T-helper 1 cell (primary cell): ENCODE measurements at places on chromosomes 6 and 20.

DNA sequence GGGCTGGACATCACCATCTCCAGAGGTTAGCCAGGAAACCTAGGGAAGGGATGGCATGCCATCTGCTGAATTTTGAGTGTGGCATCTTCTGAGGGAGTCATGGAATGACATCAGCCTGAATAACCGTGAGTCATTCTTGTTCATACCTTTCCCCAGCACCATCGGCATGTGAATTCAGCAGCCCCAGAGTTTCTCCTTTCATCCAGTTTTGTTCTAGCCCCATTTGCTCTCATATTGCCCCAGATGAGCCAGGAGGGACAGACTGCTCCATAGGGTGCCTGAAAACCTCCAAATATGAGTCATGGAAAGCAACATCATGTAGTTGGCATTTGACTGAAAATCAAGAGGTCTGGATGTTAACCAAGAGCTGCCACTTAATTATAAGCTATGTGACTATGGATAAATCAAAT is 219.2 kb upstream of the SGK1 start:
- DNase-seq = no peak

DNA sequence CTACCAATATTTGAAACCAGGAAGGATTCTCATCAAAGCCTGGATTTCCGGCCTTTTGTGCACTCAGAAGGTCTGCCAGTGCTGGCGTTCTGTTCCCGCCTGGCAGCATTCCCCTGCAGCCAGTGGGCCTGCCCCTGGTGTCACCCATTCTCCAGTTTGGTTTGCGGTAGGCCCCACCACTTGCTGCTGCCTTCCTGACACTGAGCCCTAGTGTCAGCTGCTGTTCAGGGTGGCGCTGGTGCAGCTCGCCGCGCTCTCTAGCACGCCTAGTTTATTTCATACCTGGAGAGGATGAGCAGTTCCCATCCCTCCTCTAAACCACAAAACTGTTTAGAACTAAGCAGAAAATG is 9.5 kb downstream of the NPEPL1 start:
- DNase-seq = no peak

DNA sequence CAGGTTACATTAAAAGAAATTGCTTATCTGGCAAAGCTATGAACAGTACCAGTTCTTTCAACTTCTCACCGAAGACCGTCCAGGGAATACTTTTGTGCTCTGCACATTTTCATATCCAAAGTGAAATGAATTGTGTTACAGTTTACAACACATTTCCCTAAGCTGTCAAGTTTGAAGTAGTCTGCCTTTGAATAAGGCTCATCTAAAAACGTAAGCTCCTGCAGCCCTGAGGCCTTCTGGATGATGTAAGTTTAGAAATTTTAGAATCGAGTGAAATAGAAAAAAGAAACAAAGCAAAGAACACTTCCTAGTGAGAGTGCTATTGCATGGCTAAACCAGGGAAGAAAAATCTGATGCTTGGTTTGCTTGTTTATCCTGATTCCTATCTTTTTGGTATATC is 653.8 kb downstream of the MMUT start:
- no peak for DNase-seq

- DNase-seq = no peak
Observed at GRCh38 chr6:143542888-143543287, 31.4 kb upstream of the FUCA2 start.

DNA sequence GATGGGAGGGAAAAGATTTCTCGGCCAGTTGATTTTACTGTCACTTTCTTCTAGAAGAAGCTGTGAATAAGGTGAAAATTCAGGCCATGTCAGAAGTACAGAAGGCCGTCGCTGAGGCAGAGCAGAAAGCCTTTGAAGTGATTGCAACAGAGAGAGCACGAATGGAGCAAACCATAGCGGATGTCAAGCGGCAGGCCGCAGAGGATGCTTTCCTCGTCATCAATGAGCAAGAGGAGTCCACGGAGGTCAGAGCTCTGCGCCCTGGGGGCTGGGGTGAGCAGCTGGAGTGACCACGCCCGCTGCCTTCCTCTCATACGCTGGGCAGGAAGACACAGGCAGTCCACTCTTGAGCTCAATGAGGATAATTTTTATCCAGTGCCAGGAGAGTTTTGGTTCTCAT is 21.8 kb upstream of the C20orf144 start:
- no peak for DNase-seq

- DNase-seq = no peak
Observed at GRCh38 chr6:145733810-145734209, 1.5 kb downstream of the EPM2A start.

DNA sequence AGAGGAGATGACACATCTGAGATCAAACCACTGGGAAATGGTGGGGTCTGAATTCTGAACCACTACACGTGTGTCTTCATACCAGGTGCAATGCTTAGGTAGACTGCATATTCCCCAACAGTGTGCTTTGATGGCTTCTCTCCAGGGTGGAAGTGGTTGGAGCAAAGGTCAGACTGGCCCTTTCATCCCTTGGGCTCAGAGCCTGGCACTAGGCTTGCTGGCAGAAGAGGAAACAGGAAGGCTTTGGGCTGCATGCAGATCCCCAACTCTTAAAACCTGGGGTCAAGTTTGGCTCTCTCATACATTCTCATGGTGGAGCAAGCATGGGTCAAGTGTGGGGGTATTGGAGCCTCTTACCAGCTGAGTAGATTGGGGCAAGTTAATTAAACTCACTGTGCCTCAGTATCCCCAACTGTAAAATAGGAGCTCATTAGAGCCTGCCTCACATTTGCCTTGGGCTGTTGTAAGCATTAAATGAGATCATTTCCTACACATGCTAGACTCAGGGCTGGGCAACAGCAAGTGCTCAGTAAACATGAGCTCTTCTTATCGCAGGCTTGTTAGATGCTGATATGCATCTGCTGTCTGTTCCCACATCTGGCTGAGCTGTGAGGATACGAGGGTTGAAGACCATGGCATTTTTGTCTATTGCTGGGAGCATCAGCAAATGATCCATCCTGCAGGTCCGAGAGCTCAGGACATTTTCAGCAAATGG is 51.6 kb upstream of the FAM83D start:
- DNase-seq = no peak

- DNase-seq = no peak
Observed at GRCh38 chr6:81889377-81890053, 137.0 kb upstream of the TENT5A start.

DNA sequence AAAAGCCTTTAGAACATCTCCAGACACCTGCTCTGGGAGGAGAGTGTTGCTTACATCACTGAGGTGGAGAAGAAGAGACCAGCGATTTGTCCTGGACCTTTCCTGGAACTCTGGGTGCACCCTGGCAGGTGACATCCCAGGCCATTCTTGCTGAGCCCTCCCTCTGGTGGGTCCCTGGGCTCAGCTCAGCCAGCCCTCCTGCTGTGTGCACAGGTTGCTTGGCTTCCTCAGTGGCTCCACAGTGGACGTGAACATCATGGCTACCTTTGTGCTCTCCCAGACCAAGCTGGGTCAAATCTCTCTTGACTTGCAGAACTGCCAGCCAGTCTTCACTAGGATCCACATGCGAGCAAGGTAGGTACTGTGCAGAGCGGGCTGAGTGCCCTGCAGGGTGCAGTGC is 19.9 kb upstream of the BPIFA2 start:
- no peak for DNase-seq

GRCh38 chr6:101595276-101595675 is 201.8 kb downstream of the GRIK2 start:
- no peak for DNase-seq

- DNase-seq = no peak
Observed at GRCh38 chr6:145044641-145045246, 690.6 kb downstream of the EPM2A start.

DNA sequence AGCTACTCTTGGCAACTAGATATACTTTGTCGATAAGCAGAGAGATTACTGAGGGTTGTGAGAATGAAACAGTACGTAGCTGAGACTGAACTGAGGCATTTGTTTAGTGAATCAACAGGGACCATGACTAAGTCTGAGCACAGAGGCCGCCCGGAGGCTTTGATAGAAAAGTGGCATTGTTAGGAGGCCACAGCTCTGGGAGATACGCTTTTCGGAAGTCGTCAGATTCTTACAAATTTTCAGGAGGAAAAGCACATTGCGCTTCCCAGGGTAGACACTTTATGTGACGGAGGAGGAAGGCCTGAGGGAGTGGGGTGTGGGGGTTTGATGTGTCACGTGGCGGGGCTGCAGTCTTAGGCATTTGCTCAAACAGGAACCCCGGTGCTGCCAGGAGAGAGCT is 69.4 kb downstream of the PSMG4 start:
- no peak for DNase-seq

DNA sequence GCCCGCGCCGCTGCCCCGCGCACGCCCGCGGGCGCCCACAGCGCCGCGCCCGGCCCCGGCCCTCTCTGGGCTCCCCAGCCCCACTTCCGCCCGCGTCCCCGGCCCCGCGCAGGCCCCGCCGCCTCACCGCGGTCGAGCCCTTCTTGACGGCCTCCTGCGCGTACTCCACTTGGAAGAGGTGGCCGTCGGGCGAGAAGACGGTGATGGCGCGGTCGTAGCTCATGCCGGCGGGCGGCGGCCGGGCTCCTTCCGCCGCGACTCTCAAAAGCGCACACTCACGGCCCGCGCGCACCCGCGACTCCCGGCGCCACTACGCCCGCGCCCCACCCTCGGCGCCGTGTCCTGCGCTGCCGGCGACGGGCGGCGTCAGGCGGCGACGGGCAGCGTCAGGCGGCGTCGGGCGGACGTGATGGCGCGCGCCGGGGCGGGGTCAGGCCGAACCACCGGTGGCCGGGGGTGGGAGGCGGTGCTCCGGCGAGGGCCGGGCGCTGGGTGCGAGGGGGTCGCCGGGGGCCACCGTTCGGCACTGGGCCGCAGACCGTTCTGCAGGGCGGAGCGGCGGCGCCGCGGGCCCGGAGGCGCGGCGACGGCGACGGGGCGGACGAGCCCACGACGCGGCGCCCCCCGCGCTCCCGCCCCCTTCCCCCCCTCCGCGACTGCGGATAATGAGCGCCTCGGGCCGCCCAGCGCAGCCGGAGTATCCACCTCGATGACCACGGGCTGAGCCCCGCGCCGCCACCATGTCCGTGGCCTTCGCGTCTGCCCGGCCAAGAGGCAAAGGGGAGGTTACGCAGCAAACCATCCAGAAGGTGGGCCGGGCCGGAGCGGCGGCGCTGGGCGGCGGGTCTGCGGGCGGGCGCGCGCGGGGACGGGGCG is at the start of the genes PSMA7 and SS18L1:
Gene PSMA7, minus strand, starts transcription at position 314 of the 876 bp plus-strand sequence. Its CDS starts 91 bp downstream, at position 223.
Gene SS18L1, plus strand, starts transcription at position 689 of the 876 bp plus-strand sequence. Its CDS starts 52 bp downstream, at position 741.
- peak; percentile 77 for DNase-seq

DNA sequence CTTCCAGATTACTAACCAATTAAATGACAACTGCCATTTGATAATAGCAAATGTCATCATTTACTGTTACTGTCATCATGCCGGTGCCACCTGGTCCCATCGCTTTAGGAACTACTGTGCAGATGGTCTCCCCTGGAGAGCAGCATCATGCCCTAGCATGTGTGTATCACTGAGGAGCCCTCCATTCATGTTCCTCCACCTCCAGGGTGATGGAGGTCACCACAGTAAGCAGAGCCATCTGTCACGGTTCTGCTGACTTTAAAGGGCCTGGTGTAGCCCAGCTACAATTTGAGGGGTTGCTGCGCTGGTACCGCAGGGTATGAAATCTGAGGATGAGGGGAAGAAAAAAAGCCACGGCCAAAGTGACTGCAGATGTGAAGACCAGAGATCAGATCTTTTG is 118.8 kb upstream of the KCNK16 start:
- DNase-seq = no peak

DNA sequence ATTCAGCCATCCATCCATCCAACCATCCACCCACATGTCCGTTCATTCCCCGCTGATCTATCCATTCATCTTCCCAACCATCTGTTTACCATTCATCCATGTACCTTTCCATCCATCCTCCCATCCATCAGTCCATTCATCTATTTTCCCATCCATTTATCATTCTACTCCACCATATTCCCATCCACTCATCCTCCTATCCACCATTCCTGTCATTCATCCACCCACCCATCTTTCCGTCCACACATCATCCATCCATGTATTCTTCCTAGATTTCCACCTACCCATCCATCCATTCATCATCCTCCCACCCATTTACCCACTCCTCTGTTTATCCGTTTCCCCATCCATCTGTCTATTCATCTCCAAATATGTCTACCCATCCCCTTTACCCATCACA is 6.8 kb downstream of the BPIFB6 start:
- no peak for DNase-seq

DNA sequence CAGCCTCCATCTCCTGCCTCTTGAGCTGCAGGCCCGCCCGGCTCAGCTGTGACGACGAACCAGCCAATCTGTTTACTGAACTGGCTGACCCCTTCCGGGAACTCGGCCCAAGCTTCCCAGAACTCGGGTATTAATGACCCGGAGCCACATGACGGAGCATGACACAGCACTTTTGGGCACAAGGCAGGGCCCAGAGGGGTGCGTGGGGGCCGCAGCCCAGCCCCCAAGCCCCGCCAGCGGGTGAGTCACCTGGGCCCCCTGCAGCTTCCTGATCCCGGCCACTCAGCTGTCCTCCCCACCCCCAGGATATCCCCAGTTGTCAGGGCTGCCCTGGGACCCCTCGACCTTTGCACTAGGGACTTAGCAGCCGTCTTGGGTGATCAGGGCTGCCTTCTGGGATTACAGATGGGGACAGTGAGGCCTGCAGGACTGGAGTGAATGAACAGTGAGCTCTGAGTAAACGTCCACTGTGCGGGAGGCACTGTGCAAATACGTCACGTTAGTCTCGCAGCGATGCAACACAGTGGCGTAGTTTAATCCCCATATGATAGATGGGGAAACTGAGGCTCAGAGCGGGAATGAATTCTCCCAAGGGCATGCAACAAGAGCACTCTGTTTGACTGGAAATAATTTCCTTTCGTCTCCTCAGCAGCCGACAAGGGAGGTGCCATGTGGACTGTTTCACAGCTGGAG is 102.1 kb downstream of the CEBPB start:
- DNase-seq = no peak

GRCh38 chr20:16052456-16052855 is 520.8 kb downstream of the KIF16B start:
- DNase-seq = no peak

- DNase-seq = no peak
Observed at GRCh38 chr6:150310539-150310938, 58.3 kb upstream of the IYD start.
